Common myeloid progenitor, CD34-positive (primary cell): ENCODE measurements at places on chromosomes 4 and X.
A peak's percentile ranks its signal among the peaks of the same experiment; 100 is the strongest.

- DNase-seq = no peak
Measured at GRCh38 chr4:139315221-139315675, 13.0 kb upstream of the NDUFC1 start.

DNA sequence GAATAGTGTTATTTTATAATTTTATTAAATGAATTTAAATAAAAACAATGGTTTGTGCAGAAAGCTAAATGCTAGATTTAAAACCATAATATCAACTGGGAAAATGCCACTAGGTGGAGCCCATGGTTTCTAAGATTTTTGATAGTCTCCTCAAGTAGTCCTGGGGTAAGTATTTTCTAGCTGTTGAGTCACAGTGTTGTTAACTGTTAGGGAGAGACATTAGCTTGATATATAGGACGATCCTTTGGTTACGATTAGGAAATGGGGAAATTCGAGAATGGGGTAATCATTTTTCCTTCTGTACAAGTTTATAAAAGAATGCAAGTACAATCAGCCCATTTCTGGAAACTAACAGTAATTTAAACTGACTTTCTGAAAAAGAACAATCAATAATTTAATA lies 378.4 kb downstream of the ANKRD50 start:
- peak; percentile 75 for DNase-seq

GRCh38 chr4:55125087-55125721 lies at the start of gene KDR:
TSS of gene KDR (minus strand) at chr4:55125595. CDS start at chr4:55125293, 302 bp downstream.
- peak; percentile 27 for DNase-seq

GRCh38 chr4:41212616-41213203 lies 1.6 kb downstream of the APBB2 start:
- peak; percentile 80 for DNase-seq

DNA sequence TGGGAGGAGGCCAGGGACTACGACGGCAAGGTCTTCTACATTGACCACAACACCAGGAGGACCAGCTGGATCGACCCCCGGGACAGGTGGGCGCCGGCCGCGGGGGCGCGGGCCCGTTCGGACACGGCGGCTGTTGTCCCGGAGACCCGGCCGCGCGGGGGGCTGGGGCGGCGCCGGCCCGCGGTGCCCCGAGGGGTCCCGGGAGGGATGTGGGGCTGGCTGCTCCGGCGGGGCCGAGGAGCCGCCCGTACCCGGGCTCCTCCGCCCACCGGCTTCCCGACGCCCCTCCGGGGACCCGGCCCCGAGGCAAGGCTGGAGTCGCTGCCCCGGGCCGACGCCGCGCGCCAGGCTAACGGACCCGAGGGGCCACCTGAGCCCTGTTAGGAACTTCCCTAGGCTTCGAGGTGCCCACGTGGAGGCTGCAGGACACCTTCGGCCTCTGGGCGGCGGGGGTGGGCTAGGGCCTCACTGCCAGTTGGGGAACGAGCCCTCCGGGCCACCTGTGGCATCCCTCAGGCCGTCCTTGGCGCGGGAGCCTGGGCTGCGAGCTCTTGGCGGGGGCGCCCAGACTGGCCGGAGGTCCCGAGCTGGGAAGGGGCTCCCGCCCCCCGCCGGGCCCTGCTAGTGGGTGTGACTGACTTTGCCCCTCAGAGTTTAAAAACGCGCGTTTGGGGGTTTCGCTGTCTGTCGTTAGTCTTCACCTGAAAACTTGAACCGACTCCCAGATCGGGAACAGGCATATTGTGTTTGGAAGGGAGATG lies 660 bp downstream of the WWC2 start:
- peak; percentile 57 for DNase-seq

- DNase-seq = no peak
Measured at GRCh38 chrX:47475476-47475875, 7.5 kb downstream of the ZNF41 start.

GRCh38 chr4:86220121-86220520 lies 139.7 kb downstream of the MAPK10 start:
- DNase-seq = no peak

DNA sequence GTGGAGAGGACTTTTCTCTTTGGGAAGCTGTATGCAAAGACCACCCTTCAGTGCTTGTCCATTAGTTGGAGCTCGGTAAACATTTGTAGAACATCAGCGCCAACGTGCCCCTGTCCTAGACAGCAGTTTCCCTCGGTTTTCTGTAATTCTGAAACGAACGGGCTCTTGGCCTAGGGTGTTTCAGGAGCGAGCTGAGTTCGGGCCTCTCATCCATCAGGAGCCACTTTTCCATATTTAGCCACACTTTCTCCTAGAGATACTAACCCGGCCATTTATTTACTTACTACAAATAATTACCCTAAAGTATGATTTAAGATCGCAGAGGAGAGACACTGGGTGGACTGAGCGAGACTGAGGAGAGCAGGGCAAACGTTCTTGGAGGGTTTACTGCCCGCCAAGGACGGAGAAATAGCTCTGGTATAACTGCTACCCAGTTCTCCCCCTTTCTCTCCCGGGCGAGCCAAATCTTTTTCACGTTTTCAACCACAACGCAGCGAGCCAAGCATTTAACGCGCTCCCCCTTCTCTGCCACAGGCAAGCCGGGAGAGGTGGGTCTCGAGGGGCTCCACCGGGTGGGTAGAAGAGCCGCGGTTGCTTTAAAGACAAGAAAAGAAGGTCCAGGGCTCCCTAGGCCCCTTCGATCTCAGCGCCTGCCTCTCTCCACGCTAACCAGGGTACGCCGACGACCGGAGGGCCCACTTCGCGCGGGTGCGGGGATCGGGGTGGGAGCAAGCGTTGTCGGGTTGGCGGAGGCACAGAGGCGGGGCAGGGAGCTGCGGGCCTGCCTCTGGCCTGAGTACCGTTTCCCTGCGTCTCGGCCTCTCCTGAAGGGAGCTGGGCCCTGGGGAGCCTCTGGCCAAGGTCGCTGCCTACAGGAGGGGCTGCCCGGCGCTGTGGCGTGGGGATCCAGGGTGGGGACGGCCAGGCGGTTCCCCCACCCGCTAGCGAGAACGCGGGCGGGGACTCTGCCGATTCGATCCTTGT lies 10.8 kb upstream of the PITX2 start:
- DNase-seq = no peak

- DNase-seq = no peak
Measured at GRCh38 chrX:148416142-148416541, 84.3 kb upstream of the AFF2 start.

DNA sequence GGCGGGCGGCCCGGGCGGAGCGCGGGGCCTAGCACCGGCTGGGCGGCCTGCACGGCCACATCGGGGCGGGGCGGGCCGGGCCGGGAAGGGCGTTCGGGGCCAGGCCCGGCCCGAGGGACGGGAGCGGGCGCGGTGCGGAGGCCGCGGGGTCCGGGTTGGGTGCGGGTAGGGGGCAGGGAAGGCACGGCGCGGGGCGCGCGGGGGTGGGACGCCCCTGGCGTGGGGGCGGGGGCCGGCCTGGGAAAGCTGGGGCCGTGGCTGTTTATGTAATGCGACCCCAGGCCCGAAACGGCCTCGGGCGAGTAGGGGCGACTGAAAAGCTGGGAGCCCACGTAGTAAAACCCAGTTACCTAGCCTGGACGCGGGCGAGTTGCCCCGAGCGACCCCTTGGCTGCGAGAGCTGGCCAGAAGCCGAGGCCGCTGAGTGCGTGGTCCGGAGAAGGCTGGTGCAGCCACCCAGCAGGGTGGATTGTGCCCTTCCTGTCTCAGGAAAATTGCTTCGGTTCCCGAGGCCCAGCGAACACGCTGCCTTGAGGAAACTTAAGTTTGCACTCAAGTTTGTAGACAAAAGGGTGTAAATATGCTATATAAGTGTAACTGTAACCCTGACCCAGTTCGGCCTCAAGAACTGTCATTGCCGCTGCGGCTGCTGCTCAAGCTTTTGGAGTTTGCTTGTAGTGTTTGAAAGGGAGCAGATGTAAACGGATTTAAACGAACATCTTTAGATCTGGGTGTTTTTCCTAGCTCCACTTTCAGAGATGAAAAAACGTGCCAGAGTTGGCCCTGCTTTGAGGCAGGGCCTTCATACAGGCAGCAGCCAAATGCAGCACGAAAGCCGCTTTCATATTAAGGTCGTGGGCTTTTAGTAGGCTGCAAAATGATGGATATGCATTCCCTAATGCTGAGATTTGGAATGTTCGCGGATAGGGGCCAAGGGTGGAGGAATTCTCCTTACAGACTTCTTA lies 674 bp downstream of the SEC24B start:
- DNase-seq = peak; percentile 33

DNA sequence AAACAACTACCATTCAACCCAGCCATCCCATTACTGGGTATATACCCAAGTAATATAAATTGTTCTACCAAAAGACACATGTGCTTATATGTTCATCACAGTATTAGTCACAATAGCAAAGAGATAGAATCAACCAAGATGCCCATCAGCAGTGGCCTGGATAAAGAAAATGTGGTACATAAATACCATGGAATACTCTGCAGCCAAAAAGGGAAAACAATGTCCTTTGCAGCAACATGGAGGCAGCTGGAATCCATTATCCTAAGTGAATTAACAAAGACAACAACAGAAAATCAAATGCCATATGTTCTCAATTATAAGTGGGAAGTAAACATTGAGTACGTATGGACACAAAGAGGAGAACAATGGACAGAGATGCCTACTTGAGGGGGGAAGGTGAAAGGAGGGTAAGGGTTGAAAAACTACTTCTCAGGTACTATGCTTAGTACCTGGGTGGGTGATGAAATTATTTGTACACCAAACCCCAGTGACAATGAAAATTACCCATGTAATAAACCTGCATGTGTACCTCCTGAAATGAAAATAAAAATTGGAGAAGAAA lies 632.1 kb upstream of the AADAT start:
- no peak for DNase-seq

GRCh38 chr4:121656269-121656641 lies 40.5 kb downstream of the ANXA5 start:
- DNase-seq = peak; percentile 82

DNA sequence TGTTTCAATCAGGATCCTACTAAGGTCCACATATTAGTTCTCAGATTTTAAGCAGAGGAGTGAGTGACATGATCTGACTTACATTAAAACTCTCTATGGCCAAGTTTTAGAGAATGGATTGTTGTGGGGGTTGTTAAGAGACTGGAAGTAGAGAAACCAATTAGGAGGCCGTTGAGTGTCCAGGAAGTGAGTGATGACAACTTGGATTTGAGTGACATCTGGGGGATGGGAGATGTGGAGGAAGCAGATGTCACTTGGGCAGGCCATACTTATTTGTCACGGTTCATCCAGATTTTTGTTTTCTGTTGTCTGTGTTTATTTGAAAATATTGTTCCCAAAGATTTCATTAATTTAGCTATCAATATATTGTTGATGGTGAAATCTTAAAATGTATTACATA lies 28.3 kb downstream of the ADD1 start:
- peak; percentile 51 for DNase-seq

- DNase-seq = no peak
Measured at GRCh38 chr4:24279469-24279868, 304.9 kb downstream of the DHX15 start.

DNA sequence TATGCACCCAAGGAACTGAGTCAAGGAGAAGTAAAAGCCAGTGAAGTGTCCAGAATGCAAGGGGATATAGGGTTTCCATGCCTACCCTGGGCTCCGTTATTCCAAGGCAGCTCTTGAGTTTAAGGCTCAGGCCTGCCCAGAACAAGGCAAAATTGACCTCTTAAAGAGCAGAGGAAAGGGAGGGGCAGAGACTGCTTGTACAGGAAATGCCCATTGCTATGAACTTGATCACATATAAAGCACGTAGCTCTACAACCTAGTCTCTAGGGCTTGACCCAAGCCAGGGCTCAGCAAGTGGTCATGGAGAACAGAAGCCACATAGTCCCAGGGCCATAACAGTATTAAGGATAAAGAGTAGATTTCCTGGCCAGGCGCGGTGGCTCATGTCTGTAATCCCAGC lies 58.2 kb upstream of the MSN start:
- DNase-seq = no peak

- no peak for DNase-seq
Measured at GRCh38 chr4:84927428-84927827, 39.1 kb downstream of the WDFY3 start.
